PC-9 (cell line): ENCODE measurements at places on chromosomes 7 and 10. TPM values are rescaled to one million over a fixed set of nuclear protein-coding genes. Genes with fewer than 3 reads are reported as not detected.

The TMEM273 gene
- 0.26 and 2.2 TPM in 2 replicates for total RNA-seq

The COL28A1 gene
- 0.83 and 2.2 TPM in 2 replicates for total RNA-seq

- H3K4me1 ChIP-seq, result peaks cover 13% of the 10 kb centered on the region; the same call in 1 of the 2 replicates
- DNase-seq, result no peak
- H3K4me3 ChIP-seq, result no peak overlapping the region
- no peaks in the 10 kb centered on the region for H3K27me3 ChIP-seq
Observed at GRCh38 chr7:25009257-25009656, 29.3 kb upstream of the OSBPL3 start.

DNA sequence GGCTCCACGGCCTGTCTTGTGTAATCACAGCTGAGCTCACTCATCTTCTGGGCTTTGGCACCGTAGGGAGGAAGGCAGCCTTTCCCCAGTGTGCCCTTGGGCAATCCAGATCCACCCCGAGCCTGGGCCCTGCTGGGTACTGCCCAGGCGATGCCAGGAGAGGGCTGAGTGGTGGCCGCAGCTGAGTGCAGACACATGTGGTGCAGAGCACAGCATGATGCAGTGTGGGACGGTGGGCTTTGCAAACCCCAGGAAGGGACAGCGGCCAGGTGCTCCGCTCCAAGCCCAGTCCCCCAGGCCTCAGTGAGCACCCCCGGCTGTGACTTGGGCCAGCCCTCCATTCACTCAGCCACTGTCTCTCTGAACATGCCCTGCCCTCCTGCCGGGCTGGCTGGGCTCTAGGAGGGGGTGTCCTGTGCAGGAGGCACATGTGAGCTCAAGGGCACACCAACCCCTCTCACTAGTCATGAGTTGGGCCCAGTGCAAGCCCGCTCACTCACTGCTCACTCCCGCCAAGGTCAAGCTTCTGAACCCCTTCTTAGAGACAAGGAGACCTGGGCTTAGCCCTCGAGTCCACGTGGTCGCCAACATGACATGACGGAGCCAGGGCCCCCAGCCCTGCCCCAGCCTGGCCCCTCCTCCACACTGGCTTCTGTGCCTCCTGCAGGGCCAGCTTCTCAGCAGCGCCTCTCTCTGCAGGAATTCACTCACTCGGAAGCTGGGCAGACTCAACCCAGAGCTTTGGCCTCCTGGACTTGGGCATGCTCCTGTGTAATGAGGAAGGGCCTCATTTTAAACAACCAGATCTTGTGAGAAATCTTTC lies 77.5 kb upstream of the INSIG1 start:
- no peak for DNase-seq
- H3K27ac ChIP-seq, result no peak overlapping the region
- H3K36me3 ChIP-seq, result no peaks in the 10 kb centered on the region
- H3K4me3 ChIP-seq, result no peak overlapping the region

DNA sequence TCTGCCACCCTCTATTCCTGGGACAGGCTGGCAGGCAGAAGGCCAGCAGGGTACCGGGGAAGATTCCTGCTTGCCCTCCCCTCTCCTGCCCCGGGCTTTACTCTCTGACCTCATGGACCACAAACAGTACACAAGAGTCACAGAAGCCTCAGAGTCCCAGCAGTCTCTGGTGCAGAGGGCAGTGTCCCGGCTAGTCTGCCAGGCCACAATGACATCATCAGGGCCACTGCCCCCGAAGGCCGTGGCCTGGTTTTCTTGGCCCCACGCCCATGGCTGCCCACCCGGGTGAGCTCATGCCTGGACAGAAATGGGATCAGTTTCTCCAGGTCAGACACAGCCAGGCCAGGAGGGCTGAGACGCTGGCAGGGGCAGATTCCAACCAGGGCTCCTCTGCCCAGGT lies 91.9 kb downstream of the MYL10 start:
- DNase-seq, result peak; percentile 31
- no peak overlapping the region for H3K27ac ChIP-seq
- H3K4me3 ChIP-seq, result no peak overlapping the region
- no peaks in the 10 kb centered on the region for H3K4me1 ChIP-seq
- H3K27me3 ChIP-seq, result peaks cover 8% of the 10 kb centered on the region; the same call in 1 of the 2 replicates

DNA sequence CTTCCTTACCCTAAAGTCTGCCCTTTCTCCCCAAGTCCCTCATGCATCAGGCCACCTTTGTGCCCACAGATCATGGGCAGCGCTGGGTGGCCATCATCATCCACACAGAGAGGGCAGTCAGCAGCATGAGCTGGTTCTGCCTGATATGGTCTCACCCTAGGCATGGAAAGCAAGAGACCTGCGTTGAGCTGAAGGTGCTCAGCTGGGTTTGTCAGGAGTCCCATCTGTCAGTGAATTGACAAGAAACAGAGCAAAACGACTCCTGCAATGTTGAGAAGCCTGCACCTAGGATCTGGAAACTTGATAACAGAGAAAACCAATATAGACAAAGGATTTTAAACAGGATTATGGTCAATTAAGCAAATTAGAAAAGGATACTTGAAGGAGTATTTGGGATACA lies 242.7 kb upstream of the PRSS1 start:
- H3K36me3 ChIP-seq, result no peaks in the 10 kb centered on the region
- no peak overlapping the region for H3K4me3 ChIP-seq
- no peak overlapping the region for H3K27ac ChIP-seq

GRCh38 chr7:148712678-148713329 lies 14.1 kb downstream of the CUL1 start:
- H3K27me3 ChIP-seq, result no peaks in the 10 kb centered on the region
- peaks cover 16% of the 10 kb centered on the region; the same call in 1 of the 2 replicates for H3K36me3 ChIP-seq
- DNase-seq, result no peak
- peaks cover 33% of the 10 kb centered on the region for H3K4me1 ChIP-seq
- H3K27ac ChIP-seq, result 0 out of 2 replicates have a peak overlapping the region, but pooled peaks have one; percentile 0
- H3K4me3 ChIP-seq, result no peak overlapping the region

- H3K4me1 ChIP-seq, result 0 out of 2 replicates have a peak, but pooled peaks cover 3% of the 10 kb centered on the region
- H3K4me3 ChIP-seq, result no peak overlapping the region
- no peak for DNase-seq
- H3K27ac ChIP-seq, result no peak overlapping the region
- no peaks in the 10 kb centered on the region for H3K27me3 ChIP-seq
Observed at GRCh38 chr7:94195201-94195600, 191.0 kb upstream of the BET1 start.
